D721Med (cell line): ENCODE measurements at places on chromosomes 4 and X.

DNA sequence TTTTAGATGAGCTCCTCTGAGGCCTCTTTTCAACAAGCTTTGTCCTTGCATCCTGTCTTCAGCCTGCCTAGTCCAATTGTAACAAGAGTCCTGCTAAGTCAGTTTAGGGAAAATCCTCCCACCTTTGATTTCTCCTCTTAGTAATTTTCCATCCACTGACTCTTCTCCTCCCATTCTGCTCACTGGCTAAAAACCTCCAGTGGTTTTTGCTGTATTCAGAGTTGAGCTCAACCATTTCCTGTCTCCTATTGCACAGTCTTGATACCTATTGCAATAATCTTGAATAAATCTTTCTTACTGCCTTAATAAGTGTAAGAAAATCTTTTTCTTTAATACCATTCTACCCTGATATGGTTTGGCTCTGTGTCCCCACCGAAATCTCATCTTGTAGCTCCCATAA, 117.8 kb upstream of the ENPP6 start:
- no peak for DNase-seq

- DNase-seq: no peak
Observed at GRCh38 chrX:97479106-97479890, 595.6 kb downstream of the RPA4 start.

- no peak for DNase-seq
Observed at GRCh38 chr4:93731456-93731855, 97.1 kb upstream of the ATOH1 start.

DNA sequence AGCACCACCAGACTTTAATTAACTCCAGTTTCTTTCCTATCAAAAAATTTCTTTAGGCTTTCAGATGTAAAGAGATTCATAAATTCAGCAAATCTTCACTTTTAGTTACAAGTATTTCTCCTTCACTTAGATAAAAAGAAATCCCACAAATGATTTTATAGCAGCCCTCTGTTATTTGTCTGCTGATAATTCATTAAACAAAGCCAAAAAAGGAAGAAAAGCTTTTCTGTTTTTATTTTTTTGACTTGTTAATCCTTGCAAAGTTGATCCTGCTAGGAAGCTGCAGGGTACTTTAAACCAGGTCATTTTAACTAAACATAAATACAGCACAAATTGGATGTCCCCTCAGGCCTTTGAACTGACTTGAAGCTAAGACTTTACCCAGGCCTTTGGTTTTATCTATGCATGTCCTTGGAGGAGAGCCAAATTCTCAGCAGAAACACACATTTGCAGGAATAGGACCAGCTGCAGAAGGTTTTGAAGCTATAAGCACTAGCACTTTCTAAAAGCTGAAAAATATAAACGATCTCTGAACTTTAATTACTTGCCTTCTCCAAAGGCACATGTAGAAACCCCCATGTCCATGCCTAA, 57.5 kb downstream of the PCDH18 start:
- DNase-seq: no peak

DNA sequence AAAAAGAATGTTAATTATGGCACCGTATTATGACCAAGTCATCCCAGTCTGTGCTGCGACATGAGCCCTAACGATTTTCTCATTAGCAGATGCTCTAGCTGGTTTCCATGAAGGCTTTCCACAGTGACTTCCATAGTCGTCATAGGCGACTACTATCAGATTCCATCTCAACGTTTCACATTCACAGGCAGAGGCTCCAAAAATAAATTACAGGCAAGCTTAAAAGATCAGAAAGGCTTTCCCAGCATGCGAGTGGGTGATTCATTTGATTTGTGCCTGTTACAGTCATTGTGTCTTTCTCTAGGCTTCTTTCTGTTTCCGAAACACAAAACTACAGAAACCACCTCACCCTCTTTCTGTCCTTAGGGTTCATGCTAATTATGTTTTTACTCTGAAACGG, 43.2 kb downstream of the PALLD start:
- DNase-seq: no peak

GRCh38 chr4:38688676-38689355, 24.8 kb downstream of the KLF3 start:
- no peak for DNase-seq

DNA sequence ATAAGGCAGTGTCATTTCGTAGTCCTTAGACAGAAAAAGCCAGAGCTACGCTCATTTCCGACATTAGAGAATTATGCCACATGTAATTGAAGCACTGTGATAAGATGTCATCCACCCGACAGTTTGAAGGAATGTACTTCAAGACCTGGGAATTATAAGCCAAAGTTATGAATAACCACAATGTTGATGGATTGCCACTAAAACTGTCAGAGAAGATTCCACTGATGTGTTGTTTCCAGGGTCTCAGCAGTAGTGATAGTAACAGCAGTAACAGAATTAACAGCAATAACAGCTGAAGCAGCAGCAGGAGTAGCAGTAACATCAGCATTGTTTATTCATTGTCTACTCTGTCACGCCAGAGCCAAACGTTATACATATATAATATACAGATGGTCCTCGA, 24.7 kb downstream of the RAB33A start:
- no peak for DNase-seq

GRCh38 chr4:135497563-135498152, 1296.1 kb upstream of the PABPC4L start:
- no peak for DNase-seq

GRCh38 chr4:38166768-38167167, 206.6 kb downstream of the PTTG2 start:
- DNase-seq: no peak

- DNase-seq: no peak
Observed at GRCh38 chrX:119475389-119476101, 7.3 kb downstream of the SLC25A5 start.

- DNase-seq: no peak
Observed at GRCh38 chrX:154383359-154384283, 4.5 kb downstream of the EMD start.

DNA sequence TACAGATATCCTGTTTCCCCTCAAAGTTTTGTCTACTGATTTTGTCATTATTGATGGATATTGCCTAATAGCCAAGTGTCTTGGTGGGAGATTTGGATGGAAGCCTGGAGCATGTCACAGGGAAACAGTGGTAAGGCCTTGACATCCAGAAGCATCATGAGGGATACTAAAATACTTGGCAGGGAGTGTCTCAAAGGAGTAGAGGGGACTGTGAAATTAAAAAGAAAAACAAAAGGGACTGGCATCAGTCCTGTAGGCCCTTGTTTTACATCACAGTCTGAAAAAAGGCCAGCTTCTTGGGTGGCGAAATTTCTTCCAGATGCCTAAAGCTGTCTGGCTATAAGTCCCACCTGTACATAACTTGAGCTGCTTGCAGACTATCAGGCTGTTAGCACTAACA, 83.8 kb downstream of the GUCY2F start:
- DNase-seq: no peak

- no peak for DNase-seq
Observed at GRCh38 chr4:113730467-113731216, 30.9 kb downstream of the CAMK2D start.

DNA sequence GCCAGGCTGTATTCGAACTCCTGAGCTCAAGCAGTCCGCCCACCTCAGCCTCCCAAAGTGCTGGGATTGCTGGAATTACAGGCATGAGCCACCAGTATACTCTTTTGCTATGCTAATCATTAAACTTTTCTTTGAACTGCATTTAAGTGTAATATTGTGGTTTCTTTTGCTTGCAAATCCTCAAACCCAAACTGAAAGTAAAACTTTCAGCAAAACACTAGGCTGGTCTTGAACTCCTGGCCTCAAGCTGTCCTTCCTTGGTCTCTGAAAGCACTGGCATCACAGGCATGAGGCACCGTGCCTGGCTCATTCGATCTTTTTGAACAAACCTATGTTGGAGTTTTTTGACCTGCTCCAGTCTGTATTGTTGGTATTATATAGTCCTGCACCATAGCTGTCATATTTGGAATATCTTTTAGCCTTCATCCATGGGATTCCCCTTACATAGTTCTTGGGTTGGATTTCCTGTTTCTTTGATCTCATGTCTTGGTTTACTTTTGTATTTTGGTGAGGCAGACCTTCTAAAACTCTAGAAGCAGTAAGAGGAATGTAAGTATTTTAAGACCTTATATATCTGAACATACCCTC, 34.1 kb downstream of the MOB1B start:
- DNase-seq: no peak

DNA sequence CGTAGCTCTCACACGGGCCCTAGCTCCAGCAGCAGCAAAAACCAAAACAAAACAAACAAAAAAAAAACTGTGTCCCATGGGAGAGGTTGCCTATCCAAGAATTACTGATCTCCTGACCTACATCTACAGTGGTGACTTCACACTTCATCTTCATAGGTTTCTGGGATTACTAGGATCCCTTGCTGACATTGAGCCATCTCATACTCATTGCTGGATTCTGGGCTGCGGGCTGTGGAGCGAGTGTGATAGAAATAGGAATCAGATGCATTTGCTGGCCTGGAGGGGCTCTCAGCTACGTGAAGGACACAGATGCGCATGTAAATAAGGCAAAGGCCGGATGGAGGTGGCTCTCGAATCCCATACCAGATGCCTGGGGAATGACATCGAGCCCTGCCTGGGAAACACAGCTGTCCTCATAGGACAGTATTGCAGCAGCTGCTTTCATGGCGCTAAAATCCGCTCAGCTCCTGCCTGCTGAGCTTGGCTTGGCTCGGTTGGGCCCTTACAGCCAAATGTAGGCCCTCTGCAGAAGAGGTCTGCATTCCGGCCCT, 41.7 kb downstream of the CNGA2 start:
- no peak for DNase-seq

DNA sequence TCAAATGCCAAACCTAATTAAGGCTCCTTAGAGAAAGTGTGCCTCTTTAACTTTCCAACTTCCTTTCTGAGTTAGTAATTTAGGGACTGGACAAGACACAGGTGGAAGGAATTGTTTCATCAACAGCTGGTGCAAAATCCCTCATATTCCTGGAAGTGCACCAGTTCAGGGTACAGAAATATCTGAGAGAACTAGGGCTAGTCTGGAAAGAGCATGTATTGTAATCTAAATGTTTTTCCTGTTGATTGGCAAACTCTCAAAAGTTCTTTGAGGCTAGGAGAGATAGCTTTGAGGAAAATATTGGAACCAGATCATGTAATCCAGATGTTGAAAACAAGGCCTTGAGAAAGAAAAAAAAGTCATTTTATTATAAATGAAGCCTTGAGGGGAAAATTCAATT, 98.1 kb upstream of the C1GALT1C1 start:
- no peak for DNase-seq

GRCh38 chrX:44876086-44876485, 3.1 kb downstream of the KDM6A start:
- DNase-seq: no peak

DNA sequence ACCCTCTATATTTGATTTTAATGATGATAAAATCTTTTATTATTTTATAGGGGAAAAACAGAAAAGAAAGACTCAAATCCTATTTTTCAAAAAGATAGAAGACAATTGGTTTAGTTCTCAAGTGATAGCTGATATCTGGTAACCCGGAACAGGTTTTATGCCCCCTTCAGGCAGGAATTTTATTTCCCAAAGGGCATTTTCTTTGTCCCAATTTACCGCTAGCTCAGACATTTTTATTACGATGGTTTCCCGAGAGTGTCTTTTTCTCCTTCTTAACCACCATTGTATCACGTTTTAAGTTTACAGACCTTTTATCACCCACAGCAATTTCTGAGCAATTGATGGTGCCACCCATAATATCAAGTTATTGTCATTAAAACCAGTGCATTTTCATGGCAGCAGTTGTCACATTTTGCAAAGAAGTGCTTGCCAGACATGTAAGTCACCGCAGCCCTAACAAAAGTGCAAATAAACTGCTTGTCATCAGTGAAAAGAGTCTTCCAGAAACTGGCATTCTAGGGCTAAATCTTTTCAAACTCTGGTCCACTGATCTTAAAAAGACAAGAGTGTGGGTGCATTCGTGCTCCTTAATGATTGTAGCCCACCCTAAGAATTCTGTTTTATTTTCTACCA, 204.8 kb upstream of the VCX start:
- no peak for DNase-seq

DNA sequence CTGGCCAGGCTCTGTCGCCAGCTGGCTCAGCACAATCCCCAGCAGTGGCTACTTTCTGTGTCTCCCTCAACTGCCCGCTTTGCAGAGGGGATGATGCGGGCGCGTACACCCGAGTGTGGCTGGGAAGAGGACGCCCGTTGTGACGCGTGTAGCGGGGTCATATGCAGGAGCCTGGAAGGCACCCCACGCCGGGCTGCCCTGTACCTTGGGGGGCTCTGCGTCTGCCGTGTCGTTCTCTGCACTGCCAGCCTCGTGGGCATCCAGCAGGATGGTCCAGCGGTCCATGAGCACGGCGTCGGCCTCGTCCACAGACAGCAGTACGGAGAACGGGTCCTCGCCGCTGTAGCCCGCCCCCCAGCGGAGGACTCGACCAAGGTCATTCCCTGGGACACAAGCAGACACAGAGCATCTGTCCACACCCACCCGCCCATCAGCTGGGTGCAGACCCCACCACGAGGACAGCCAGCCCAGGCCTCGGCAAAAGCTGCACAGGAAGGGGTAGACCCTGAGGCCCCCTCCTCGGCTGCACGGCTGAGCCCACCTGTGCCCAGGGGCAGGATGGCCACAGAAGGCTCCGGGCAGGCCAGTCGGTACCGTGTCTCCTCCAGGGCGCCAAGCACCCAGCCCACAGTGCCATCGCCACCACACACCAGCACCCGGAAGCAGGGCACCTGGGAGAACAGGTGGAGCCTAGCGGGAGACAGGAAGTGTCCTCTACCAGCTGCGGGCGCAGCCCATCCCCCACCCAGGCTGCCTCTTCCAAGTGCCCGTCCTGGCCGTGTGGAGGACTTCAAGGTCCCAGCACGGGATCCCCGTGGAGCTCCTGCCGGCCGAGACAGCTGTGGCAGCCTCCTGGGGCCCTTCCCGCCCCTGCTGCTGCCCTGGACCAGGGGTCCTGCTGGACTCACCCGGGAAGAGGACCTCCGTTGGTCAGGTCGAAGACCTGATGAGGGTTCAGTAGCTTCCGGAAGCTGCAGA, 10.8 kb downstream of the DGKQ start:
- no peak for DNase-seq

DNA sequence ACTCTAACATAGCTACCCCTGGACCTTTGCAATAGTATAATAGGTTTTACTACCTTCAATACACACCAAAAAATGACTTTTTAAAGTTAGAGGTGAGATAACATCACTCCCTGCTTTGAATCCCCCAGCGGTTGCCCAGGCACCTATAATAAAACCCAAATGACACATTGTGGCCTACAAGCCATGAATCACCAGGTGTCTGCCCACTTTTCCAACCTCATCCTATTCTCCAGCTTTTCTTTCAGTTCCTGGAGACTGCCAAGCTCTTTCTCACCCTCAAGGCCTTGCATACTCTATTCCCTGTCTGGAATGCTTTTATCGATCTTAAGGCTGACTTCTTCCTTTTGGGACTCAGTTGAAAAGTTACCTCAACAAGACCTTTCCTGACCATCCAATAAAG, 16.4 kb upstream of the PRSS48 start:
- no peak for DNase-seq

- DNase-seq: no peak
Observed at GRCh38 chr4:86452924-86453531, 93.2 kb upstream of the MAPK10 start.
